ENCODE measurements at places on chromosomes 2 and 18.

GRCh38 chr2:42819160-42819559 is 26.8 kb upstream of the HAAO start:
- DNase-seq: no peak

GRCh38 chr18:78136986-78137385 is 842.6 kb upstream of the SALL3 start:
- no peak for DNase-seq

GRCh38 chr2:59206361-59206760 is 965.2 kb upstream of the FANCL start:
- DNase-seq: no peak

GRCh38 chr2:172931918-172932520 is 143.6 kb upstream of the MAP3K20 start:
- peak; percentile 27 for DNase-seq

GRCh38 chr2:46023165-46023854 is 273.9 kb upstream of the EPAS1 start:
- DNase-seq: no peak

GRCh38 chr2:41832218-41832617 is 215.6 kb upstream of the PKDCC start:
- DNase-seq: no peak

GRCh38 chr2:134260713-134261112 is 6.8 kb downstream of the MGAT5 start:
- no peak for DNase-seq

GRCh38 chr2:69563021-69563420 is 80.5 kb downstream of the AAK1 start:
- no peak for DNase-seq
